Left renal pelvis (tissue), 4 donors: ENCODE measurements at places on chromosomes 11 and 22.

- no peak for DNase-seq
These were observed 13.3 kb downstream of the SMCO4 start for GRCh38 chr11:93529707-93530467.

DNA sequence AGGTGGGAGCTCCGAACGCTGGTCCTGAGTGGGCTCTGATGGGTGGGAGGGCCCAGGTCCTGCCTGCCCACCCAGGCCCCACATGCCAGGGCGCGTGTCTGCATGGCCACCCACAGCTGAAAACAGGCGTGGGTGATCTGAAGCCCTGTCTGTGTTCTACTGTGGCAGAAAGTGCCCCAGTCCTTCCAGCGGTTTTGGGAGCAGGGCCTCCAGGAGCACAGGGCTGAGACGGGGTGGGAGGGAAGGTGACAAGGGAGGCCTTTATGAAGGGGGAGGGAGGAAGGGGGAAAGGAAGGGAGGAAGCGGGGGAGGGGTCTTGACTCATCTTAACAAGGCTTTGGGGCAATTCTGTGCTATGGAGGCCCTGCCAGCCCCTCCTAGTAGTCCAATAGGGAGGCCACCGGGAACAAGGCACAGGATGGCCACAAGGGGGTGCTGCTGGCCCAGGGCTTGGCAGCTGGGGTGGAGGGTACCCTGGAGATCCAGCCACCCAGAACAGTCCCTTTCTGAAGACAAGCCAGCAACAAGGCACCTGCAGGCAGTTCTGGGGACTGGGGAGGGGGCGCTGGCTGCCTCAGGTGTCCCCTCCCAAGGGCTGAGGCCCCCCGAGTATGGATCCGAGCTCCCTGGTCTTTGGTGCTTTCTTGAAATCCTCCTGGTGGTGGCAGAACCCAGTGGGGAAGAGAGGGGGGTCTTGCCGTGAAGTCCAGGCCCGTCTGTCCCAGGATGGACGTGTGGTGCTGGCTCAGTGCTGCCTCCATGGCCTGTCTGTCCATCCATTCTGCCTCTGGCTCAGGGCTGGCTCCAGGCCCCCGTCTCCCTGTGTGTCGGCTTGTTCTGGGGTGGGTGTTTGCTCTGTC lies 6.3 kb upstream of the FADS3 start:
- no peak for DNase-seq

GRCh38 chr11:3904228-3904627 lies 48.8 kb downstream of the STIM1 start:
- no peak for DNase-seq

DNA sequence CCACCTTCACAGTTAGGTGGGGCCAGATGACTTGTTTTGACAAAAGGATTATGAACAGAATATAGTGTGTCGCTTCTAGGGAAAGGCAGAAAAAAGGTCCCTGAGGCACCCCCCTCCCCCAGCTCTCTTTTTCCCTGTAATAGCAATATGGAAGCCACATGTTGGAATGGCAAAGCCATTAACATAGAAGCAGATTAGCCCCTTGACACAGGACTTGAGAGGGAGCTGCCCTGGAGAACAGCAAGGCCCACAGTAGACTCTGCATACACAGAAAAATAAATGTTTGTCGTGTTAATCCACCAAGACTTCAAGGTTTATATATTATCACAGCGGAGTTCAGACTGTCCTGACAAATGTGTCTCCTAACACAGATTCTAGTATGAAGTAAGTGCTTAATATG lies 1222.9 kb downstream of the LRRC4C start:
- DNase-seq = no peak

DNA sequence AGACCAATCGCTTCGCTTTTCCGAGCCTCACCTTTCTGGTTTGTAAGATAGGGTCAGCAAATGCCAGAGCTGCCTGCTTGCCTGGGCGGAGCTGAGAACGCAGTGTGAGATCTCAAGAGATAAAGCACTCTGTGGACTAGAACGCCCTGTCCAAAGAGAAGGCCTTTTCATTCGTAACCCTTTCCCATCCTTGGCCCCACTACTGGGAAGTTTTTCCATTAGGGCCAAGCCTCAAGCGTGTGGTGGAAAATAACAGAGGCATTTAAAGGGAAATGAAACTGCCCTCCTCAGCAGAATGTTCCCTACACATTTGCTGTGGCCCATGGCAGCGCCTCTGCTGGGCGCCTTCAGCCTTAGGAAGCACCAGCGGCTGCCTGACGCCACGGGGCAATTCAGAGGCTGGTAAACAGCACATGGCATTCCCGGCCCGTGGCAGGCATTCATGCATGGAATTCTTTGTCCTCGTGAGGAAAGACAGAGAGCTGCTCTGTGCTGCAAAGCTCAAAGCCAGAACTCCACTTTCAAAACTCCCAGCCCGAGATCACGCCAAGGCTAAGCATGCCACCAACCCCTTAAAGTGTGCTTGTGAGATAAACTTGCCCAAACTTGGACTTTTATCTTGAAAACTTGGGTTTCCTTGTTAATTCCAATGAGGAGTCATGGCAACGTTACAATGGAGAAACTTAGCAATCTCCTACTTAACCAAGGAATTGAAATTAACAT lies 38.1 kb downstream of the AHNAK start:
- DNase-seq = peak; percentile 51

DNA sequence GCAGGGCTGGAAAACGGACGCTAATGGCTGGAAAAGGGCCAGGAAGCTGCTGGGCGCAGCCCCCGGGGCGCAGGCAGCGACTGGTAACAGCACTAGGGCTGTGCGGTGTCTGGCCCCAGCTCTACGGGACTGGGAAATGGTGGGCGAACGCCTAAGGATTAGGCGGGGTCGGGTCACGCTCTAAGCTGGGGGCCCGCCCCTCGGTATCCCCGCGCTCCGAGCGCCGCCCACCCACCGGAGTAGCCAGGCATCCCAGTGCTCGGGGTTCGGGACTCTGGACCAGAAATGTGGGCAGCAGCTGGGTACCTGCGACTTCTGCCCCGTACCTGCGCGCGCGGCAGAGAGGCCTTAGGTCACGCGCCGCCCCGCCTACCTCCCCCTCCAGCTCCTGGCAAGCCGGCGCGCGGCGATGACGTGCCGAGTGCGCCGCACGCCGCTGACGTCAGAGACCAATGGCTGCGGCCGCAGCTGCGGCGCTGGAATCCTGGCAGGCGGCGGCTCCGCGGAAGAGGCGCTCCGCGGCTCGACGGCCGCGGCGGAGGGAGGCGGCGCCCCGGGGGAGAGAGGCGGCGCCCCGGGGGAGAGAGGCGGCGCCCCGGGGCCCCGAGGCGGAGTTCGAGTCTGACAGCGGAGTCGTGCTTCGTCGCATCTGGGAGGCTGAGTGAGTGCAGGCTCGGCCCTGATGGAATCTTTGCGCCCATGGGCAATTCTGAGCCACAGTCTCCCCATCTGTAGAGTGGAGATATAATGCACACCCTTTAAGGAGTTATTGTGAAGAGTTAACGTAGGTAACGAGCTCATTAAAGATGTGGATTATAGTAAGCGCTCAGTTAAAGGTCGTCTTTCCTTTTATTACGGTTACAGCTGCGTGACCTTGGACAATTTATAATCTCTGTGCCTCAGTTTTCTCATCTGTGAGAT lies at the start of the genes HPS4 and SRRD:
Gene HPS4, minus strand, starts transcription at position 345 of the 921 bp plus-strand sequence. CDS start 2,021 bp downstream, outside the sequence.
Gene SRRD, plus strand, starts transcription at position 439 of the 921 bp plus-strand sequence. Its CDS starts 14 bp downstream, at position 453.
- peak; percentile 85 for DNase-seq

DNA sequence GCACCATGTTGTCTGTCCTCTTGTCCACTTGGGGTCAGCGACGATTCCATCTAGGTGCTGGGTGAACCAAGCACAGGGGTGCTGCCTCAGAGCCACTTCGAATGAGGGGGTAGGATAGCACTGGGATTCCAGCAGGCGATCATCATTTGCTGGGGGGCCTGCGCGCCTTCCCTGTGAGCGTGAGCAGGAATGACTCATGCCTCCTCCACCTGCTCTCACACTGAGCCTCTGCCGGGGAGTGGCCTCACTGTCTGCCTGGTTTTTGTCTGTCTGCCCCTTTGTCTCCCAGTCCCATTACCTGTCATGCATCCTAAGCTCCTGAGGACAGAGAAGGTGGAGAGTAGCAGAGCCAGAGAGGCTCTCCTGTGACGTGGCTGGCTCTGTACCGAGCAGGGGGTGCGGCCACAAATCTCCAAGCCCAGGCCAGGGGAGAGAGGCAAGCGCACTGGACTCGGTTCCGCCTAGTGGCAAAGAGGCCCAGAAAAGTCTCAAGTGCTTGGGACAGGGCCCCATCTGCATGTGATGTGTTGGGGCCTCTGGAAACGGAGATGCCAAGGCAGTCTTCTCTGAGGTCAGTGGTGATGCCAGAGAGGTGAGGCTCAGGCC lies 30.8 kb downstream of the RSPH14 start:
- no peak for DNase-seq

GRCh38 chr11:72705442-72706365 lies 31.5 kb upstream of the PDE2A start:
- DNase-seq = no peak

DNA sequence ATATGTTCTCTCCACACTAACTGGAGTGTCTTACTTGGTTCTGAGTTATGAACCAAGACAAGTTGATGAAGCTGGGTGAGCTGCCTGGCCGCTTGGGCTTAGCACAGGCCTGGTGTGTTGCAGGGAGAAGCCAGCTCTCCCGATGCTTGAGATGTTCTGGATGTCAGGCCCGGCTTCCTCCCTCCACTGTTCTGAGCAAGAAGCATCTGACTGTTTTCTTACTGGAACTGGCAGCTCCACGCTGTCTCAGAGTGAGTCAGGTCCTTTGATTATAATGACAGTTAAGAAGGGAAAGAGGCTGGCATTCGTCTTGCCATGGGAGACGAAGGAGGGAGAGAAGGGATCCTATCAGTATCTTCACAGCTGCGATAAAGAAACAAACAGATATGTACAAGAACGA lies 46.5 kb upstream of the CRTAM start:
- DNase-seq = no peak

DNA sequence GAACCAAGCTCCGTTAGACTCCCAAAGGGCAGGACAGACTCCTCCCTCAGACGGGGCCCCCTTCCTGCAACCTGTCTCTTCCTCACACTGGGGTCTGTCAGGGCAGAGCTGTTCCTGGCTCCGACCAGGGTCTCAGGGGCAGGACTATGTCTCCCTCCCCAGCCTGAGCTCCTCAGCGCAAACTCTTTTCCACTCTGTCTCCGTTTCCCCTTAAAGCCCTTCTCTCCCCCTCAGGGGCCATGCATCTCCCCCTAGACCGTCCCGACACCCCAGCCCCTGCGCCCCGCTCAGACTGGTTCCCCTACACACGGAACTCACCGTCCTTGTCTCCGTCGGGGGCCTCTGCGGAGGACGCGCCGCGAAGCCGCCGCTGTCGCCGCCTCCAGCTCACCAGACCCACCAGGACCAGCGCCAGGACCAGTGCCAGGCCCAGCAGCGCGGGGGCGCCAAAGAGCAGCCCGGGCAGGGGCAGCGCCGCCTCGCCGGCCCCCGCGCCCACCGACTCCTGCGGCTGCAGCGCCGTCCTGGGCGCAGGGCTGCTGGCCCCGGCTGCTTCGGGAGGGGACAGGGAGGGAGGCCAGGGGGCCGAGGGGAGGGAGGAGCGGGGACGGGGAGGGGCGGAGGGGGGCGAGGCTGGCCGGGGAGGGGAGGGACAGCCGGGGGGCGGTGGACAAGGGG lies 684 bp downstream of the TNFRSF13C start:
- DNase-seq = no peak

DNA sequence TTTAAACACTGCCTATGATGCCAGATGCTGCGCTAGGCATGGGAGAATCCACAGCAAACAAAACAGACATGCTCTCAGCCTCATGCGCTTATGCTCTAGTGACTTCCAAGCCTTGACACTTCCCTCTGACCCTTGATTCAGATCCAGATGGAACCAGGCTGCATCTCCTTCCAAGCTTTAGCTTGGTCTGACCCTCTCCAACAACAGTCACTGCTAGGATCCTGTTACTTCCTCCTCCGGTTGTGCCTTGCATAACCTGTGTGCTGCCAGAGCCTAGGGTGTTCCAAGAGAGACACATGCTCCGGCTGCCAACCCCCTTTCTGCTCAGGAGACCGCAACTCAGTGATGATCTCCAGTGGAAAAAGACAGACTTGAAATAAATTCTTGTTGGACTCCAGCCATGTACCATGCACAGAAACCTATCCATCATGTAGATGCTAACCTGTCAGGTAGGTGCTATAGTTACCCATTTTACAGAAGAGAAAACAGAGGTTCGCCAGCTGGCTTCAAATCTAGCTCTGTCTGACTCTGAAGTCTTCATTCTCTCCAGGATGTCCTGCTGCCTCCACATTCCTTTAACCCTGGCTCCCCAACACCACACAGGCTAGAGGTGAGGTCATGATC lies 136.3 kb upstream of the TEAD1 start:
- DNase-seq = no peak

DNA sequence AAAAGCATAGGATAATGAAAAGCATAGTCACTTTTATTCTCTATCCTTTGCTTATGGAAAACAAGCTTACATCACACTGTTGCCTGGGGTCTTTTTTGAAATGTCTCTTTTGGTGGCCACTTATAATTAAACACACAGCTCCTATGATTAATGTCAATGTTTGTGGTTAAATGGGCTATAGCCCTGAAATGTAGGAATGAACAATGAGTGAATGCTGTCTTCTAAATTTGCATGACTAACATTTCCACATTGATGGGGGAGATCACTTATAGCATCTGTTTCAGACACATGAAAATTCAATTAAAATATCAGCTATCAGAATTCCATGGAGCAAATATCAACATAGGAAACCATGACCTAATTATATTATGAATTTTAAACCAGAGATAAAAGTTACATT lies 171.4 kb upstream of the FAT3 start:
- DNase-seq = no peak

- no peak for DNase-seq
These were observed 249.3 kb downstream of the DDX10 start for GRCh38 chr11:108914211-108914610.

GRCh38 chr22:27129266-27129665 lies 471.9 kb downstream of the MIAT start:
- no peak for DNase-seq

GRCh38 chr11:120303004-120303637 lies 22.0 kb upstream of the TLCD5 start:
- no peak for DNase-seq

GRCh38 chr11:119729951-119730613 lies 1.1 kb upstream of the NECTIN1 start:
- no peak for DNase-seq

- DNase-seq = no peak
These were observed 186.1 kb downstream of the MYO18B start for GRCh38 chr22:25928038-25928437.

GRCh38 chr11:124493016-124493655 lies 47.6 kb upstream of the OR8B8 start:
- DNase-seq = no peak

DNA sequence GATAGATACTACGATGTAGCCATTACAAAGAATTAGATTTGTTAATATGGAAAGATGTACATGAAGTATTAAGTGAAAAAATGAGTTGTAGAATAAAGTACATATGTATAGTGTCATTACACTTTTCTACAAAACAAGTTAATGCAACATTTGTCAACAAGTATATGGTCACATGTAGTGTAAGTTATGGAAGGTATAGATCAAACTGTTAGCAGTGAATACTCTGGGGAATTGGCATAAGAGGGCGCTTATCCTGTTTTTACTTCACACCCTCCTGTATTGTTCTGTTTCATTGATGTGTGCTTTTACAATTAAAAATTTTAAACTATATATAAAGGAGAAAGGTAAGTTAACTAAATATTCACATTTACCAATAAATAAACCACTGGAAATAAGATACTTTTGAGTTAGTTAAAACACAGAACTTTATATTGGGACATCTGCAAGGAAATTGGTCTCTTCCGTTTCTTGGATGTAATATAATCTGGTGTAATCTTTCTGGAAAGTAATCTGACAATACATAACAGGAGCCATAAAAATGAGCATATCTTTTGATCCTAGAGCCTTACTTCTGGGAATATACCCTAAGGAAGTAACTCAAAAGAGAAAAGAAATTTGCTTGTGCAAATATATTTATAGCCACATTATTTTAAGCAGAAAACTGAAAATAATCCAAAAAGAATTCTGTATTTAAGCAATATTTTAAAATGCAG lies 34.5 kb downstream of the CSTPP1 start:
- DNase-seq = no peak

- no peak for DNase-seq
These were observed 21.8 kb upstream of the GNB1L start for GRCh38 chr22:19876314-19876940.
